Sigmoid colon (tissue), 7 donors: ENCODE measurements at places on chromosomes 13 and 19. TPM values are rescaled to one million over a fixed set of nuclear protein-coding genes. Genes with fewer than 3 reads are reported as not detected.

DNA sequence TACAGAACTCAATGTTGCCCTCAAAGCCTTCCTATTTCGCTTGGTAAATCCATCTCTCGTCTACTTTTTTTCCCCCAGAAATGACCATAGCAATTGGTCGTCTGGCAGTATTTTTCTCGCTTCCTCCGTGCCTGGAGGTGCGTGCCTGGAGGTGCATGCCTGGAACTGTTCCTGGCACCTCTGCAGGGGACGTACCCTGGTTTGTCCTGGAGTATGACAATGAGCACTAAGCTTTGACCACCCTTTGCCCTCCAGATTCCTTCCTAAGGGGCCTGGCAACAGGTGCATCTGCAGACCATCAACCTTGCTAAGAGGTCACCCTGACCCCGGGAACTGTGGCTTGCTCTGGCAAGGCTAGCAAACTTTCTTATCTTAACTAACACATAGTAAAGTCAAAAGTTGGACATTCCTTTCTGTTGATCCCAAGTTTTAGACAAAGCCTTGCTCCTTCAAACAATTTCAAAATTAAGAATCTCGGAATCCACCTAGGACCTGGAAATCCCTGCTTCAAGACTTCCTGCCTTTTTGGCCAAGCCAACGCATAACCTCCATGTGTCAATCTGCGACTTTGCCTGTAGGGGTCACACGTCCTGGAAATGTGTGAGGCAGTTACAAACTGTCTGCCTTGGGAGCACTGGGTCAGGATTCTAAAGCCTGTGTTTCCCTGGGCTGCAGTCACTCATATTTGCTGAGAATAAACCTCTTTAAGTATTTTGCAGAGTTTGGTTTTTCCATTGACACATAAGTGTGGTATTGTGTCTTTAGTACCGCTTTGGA, 28.8 kb upstream of the TUBGCP3 start:
- no peak for DNase-seq
- no peaks in the 10 kb centered on the region for H3K36me3 ChIP-seq
- no peak overlapping the region for H3K4me3 ChIP-seq

DNA sequence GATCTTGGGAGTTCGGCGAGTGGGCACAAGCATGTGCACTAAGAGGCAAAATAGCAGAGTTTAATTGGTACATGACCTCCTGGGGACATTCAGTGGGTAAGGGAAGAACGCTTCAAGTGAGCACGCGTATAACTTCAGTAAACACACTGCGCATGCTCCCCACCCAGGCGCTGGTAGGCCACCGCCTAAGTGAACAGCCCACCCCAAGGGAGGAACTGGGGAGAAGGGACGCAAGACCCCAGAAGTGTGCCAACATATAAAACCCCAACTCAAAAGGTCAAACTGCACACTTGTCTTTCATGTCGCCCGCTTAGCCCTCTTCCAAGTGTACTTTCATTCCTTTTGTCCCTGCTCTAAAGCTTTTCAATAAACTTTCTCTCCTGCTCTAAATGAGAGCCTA, 10.5 kb upstream of the NTN5 start:
- peaks cover 3% of the 10 kb centered on the region for H3K4me1 ChIP-seq
- no peak for DNase-seq
- H3K27ac ChIP-seq = no peak overlapping the region
- H3K36me3 ChIP-seq = no peaks in the 10 kb centered on the region
- no peaks in the 10 kb centered on the region for H3K27me3 ChIP-seq

DNA sequence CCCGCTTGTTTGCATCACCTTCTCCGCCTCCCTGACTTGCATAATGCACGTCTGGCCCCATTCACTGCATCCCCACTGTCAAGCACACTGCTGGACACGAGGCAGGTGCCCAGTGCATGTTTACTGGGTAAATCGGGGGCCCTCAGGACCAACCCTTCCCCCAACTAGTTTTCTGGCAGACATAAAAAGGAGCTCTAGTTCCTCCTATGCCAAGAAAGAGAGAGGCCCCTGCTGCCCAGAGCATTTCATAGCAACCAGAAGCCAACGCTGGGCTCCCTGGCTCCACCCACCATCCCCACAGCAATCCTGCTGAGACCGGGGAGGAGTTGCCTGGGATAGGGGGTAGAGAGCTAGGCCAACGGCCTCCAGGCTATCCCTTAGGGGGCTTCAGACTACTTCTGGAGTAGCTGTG, 23.2 kb downstream of the ANKRD27 start:
- peak overlapping the region; percentile 49 for H3K27ac ChIP-seq
- peak; percentile 66 for DNase-seq
- H3K36me3 ChIP-seq = peaks cover 19% of the 10 kb centered on the region
- no peaks in the 10 kb centered on the region for H3K27me3 ChIP-seq
- no peak overlapping the region for H3K4me3 ChIP-seq

DNA sequence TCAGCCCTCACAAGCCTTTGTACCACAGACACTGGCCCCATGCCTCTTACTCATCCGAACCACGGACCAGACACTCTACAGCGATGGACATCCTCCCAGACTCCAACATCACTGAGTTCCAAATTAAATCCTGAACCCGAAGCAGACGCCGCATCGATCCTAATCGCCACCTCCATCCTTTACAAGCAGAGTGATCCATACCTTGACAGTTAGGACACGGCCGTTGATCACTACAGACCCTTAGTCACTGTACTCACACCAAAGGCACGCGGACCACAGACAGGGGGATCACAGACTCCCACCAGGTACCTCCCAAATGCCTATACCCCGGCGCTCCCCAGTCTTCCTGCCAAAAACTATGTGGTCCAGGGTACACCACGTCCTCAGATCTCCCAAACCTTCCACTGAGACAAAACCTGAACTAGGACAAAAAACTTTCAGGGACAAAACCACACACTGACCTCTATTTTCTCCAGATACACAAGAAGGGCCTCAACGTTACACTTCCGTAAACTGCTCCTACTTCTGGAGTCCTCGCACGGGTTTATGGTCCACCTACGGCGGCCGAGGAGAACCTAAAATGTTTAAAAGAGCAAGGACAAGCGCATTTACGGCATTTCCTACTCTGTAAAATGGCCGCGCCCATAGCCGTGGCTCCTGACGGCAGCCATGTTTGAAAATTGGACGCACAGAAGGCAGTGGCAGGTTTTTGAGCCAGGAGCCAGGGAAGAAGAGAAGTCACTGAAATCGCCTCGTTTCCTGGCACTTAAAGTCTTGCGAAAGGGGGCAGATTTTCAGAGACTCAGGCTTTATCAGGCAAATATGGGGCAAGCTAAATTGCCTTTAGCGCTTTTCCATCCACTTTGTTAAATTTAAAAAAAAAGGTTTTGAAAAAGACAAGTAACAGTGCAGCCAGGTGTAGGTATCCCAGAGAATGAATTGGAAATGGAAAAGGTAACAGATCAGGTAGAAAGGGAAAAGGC, at the start of gene ZNF350:
ZNF350 (minus strand) TSS at position 532 of the 983 bp plus-strand sequence. CDS start 12,480 bp downstream, outside the sequence.
- H3K36me3 ChIP-seq = peaks cover 13% of the 10 kb centered on the region
- no peaks in the 10 kb centered on the region for H3K27me3 ChIP-seq
- H3K4me1 ChIP-seq = peaks cover 17% of the 10 kb centered on the region
- peak within 1 kb of the TSS; percentile 65 for H3K4me3 ChIP-seq

DNA sequence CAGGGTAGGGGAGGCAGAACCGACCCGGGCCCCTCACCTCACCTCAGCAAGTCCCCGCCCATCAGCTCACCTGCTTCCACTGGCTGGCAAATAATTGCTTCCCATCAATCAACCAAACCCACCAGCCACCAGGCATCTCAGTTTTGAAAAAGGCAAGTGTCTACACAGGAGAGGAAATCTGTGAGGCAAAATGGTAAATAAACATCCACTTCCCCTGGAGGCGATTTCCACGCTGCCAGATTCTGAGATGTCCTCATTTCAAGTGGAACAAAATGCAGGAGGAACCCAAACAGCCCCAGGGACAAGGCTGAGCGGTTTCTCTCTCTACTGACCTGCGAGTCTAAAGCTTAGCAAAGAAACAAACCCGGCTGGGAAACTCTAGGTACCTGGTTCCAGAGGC, 117.5 kb downstream of the CRYL1 start:
- no peak overlapping the region for H3K27ac ChIP-seq
- DNase-seq = peak; percentile 19
- H3K4me3 ChIP-seq = no peak overlapping the region
- H3K27me3 ChIP-seq = no peaks in the 10 kb centered on the region
- H3K4me1 ChIP-seq = no peaks in the 10 kb centered on the region
- H3K36me3 ChIP-seq = peaks cover 15% of the 10 kb centered on the region

- H3K4me3 ChIP-seq = no peak overlapping the region
- no peak for DNase-seq
- no peaks in the 10 kb centered on the region for H3K4me1 ChIP-seq
- no peaks in the 10 kb centered on the region for H3K36me3 ChIP-seq
Observed at GRCh38 chr13:107301724-107302374, 733.9 kb upstream of the ARGLU1 start.

CDC42EP5 gene
- 12.8 TPM for total RNA-seq

C19orf12 gene
- total RNA-seq = 36.0 TPM

NMRK2 gene
- total RNA-seq = not detected
